ENCODE measurements at places on chromosomes 5 and 9. TPM values are rescaled to one million over a fixed set of nuclear protein-coding genes. Genes with fewer than 3 reads are reported as not detected.

Gene FGF18
- total RNA-seq, result 2.1 TPM

Gene PLPP7
- total RNA-seq, result 1.1 TPM

Gene MED10
- 25.1 TPM for total RNA-seq

Gene DELE1
- total RNA-seq, result 43.8 TPM

Gene CXCL14
- 0.21 TPM for total RNA-seq

Gene ZCCHC7
- 21.9 TPM for total RNA-seq

Gene NMUR2
- not detected for total RNA-seq

Gene SPATA31E1
- total RNA-seq, result not detected

Gene SPOUT1
- 25.6 TPM for total RNA-seq

Gene GGTA1
- 0.46 TPM for total RNA-seq

Gene CRB2
- total RNA-seq, result not detected

Gene TICAM2
- total RNA-seq, result 4.0 TPM

Gene CARTPT
- not detected for total RNA-seq

Gene PTGR1
- total RNA-seq, result 28.1 TPM

Gene POLR3G
- 1.6 TPM for total RNA-seq

Gene MLANA
- not detected for total RNA-seq

Gene MEIKIN
- not detected for total RNA-seq

Gene ADGRD2
- total RNA-seq, result not detected

Gene RGS7BP
- total RNA-seq, result not detected

Gene TMEM232
- total RNA-seq, result 3.8 TPM

Gene GDNF
- total RNA-seq, result 0.69 TPM

Gene SH3TC2
- total RNA-seq, result 0.80 TPM

Gene RAPGEF1
- total RNA-seq, result 73.1 TPM

Gene CCDC152
- not detected for total RNA-seq

Gene DBH
- total RNA-seq, result not detected

Gene LCN15
- total RNA-seq, result not detected

Gene IFNA2
- not detected for total RNA-seq

Gene MINAR2
- not detected for total RNA-seq

Gene PCDHB13
- total RNA-seq, result 2.9 TPM

Gene PCDHGC4
- 0.72 TPM for total RNA-seq

Gene NEUROG1
- not detected for total RNA-seq

Gene MARCOL
- not detected for total RNA-seq

All from chondrocyte (in vitro differentiated cells).